ENCODE measurements at places on chromosomes 2 and 18. TPM values are rescaled to one million over a fixed set of nuclear protein-coding genes. Genes with fewer than 3 reads are reported as not detected.

Gene MALL
- 0.12 TPM for total RNA-seq

Gene UPP2
- total RNA-seq, result not detected

Gene DYNAP
- not detected for total RNA-seq

Gene LYPD6
- not detected for total RNA-seq

Gene ALPI
- total RNA-seq, result not detected

Gene DES
- not detected for total RNA-seq

Gene RAMP1
- total RNA-seq, result 1.6 TPM

Gene SNORC
- total RNA-seq, result 1.0 TPM

Gene FSHR
- not detected for total RNA-seq

Gene FZD7
- total RNA-seq, result 0.31 TPM

Gene TRIM43
- not detected for total RNA-seq

Gene BUB1
- total RNA-seq, result 8.6 TPM

Gene MC4R
- total RNA-seq, result not detected

Gene CTAGE1
- total RNA-seq, result not detected

Gene INHBB
- not detected for total RNA-seq

Gene LCT
- 0.10 TPM for total RNA-seq

Gene E2F6
- total RNA-seq, result 5.1 TPM

Gene TMEM182
- total RNA-seq, result 2.9 TPM

Gene HRH4
- total RNA-seq, result 8.5 TPM

Gene KYNU
- total RNA-seq, result 1.8 TPM

Gene COL4A4
- total RNA-seq, result 0.23 TPM

Gene SLC5A7
- not detected for total RNA-seq

Gene CCBE1
- total RNA-seq, result not detected

Gene CNGA3
- not detected for total RNA-seq

Gene NEU2
- total RNA-seq, result not detected

Gene RFTN2
- total RNA-seq, result not detected

Gene TMEM178A
- total RNA-seq, result 0.65 TPM

Gene ATRAID
- 59.7 TPM for total RNA-seq

Gene TBR1
- not detected for total RNA-seq

Gene LRRTM4
- total RNA-seq, result not detected

Gene KCNK3
- total RNA-seq, result not detected

Gene DNAJC5G
- not detected for total RNA-seq

Gene CFAP221
- total RNA-seq, result not detected

Gene TUBA3D
- total RNA-seq, result not detected

Gene IDH1
- 3.5 TPM for total RNA-seq

Gene SRD5A2
- not detected for total RNA-seq

Gene LBX2
- total RNA-seq, result 0.26 TPM

Gene ANKRD23
- 11.2 TPM for total RNA-seq

Gene NPPC
- total RNA-seq, result not detected

Gene MTCL1
- 2.1 TPM for total RNA-seq

Gene CYS1
- total RNA-seq, result not detected

Gene ZNF892
- total RNA-seq, result 2.0 TPM

Gene HOXD13
- total RNA-seq, result not detected

Gene ZNF142
- total RNA-seq, result 55.0 TPM

Gene ARHGAP25
- total RNA-seq, result 90.6 TPM

Gene ANTXR1
- total RNA-seq, result not detected

Gene PLGLB1
- 2.3 TPM for total RNA-seq

Gene CHAC2
- total RNA-seq, result 0.42 TPM

Measured in T-helper 17 cell (primary cell).